ENCODE measurements at places on chromosomes 2 and 18.

- DNase-seq, result no peak
These were observed 558.4 kb downstream of the SLC4A3 start for GRCh38 chr2:220185766-220186305.

DNA sequence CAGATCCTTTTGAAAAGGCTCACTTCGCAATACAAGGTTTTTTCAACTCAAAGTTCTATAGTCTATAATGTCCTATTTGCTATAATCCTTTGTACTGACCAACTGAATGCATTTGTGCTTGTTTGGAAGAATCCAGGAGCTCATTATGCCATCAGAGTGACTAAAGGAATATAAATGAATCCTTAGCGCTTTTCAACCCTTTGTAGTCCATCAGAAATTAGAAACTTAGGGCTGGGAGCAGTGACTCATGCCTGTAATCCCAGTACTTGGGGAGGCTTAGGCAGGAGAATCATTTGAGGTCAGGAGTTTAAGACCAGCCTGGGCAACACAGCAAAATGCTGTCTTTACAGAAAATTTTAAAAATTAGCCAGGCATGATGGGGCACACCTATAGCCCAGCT lies 330.2 kb upstream of the CHAC2 start:
- DNase-seq, result no peak

DNA sequence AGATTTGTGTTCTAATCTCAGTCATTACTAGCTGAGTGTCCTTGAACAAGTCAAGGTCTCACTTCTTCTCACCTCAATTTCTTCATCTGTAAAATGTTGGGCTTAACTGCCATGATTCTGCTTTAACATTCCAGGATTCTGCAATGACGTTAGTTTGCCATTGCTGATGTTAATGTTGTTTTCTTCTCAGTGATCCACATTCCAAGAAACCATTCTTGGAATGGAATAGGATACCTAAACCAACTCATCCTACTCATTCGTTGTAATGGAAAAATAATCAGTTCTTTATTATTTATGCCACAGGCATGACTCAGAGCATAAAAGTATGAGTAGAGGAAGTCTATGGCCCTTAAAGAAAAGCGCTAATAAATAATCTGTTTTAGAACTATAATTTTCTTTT lies 140.2 kb upstream of the ETAA1 start:
- DNase-seq, result no peak

DNA sequence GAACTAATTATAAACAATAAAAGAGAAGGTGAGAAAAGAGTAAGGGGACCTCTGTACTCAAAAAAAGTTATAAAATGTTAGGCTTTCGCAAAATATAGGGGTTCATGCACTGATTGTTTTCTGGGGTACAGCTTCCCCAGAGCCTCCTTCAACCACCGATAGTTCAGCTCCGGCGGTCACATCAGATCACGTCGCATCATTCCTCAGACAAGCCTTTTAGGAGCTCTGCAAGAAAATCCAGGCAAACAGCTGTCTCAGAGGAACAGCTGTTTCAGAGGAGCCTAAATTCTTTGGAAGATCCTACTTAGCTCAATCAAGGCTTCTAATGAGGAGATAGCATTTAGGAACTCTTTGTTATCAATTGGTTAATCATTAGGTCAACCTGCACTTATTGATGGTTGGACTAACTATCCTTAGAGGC lies 78.7 kb downstream of the MYCN start:
- no peak for DNase-seq

DNA sequence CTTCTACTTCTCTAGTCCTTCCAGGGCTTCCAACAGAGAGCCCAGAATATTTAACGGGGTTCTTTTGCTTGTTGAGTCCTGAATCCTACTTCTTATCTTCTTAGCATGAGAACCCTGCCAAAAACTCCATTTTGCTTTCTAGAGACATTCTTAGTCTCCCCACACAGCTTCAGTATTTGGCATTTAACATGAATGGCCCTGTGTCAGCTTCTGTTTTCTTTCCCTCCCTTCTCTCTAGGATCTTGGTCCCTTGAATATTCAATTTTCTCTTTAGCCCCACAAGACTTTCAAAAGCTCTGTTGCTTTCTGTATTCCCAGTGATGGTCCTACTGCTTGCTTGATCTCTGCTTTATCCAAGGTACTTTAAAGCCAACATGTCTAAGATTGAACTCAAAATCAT lies 89.5 kb downstream of the WDR7 start:
- DNase-seq, result no peak

DNA sequence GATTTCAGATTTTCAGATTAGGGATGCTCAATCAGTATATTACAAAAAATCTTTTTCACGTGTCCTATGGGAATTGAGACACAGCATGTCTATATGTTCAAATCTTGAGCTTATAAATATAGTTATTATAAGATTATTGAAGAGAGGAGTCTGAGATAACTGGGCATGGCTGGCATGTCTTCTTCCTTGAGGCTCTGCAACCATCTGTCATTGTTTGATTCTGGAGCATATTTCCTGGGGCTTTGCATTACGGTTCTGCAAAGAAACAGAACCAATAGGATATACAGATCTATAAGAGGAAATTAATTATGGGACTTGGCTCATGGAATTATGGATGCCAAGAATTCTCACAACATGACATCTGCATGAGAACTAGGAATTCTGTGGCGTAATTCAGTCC lies 386.1 kb downstream of the SOCS6 start:
- DNase-seq, result no peak

DNA sequence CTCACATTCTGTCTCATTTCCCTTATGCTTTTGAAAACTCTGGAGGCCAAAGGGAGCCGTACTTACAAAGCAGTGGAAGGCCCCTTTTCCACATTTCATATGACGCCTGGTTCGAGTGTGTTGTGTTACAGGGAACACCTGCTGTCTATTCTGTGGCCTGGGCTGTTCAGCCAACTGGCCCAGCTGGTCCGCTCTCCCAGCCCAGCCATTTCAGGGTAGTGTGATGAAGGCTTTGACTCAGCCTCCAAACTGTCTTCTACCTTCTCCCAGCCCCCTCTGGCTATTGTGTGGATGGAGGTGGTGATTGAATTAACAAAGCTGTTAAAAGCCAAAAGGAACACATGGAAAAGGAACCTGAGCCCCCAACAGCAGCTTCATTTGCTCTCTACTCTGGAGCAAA lies 233.8 kb downstream of the ICOS start:
- DNase-seq, result no peak

DNA sequence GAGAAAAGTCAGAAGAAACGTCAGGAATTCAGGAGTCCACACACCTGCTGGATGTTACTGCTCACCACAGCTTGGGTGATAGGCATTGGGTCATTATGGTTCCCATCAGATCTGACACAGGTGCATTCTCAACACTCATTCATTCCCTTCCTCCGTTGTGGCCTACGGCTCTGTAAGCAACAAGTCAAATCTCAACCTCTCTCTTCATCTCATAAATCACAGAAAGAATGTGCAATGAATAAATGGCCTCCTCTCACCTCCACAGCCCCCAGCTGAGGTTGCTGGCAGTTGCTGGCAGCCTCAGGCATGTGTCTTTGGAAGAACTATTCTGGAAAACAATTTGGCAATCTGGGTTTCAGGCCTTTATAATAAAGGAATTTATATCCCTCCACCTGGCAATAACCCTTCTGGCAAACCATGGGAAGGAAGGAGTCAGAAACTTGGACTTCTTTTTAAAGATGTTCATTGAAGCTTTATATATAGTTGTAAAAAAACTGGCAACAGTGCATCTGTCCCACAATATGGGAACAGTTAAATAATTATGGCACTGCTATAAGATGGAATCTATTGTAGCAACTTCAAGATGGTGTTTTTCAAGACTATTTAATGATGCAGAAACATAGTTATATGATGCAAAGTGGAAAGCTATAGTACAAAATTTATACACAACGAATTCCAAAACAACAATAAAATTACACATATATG lies 175.4 kb downstream of the ANAPC1 start:
- no peak for DNase-seq

- DNase-seq, result no peak
These were observed 1.4 kb downstream of the GKN1 start for GRCh38 chr2:68975844-68976243.

DNA sequence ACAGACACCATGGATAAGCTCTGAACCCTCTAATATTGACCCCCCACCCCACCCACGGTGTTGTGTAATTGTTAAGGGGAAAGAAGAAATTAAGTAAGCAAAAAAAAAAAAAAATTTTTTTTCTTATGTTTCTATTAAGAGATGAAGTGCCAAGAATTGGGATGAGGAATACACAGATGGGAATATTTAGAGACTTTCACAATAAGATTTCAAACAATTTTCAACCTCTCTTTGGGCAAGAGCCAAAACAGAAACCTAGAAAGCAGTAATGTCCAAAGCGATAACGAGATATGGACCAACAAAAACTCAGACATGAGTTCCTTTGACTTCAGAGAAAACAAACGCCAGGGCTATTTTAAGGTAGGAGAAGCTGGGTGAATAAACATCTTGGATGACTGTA lies 14.4 kb downstream of the PIEZO2 start:
- DNase-seq, result no peak

- no peak for DNase-seq
These were observed 11.9 kb upstream of the AGFG1 start for GRCh38 chr2:227460070-227460485.

DNA sequence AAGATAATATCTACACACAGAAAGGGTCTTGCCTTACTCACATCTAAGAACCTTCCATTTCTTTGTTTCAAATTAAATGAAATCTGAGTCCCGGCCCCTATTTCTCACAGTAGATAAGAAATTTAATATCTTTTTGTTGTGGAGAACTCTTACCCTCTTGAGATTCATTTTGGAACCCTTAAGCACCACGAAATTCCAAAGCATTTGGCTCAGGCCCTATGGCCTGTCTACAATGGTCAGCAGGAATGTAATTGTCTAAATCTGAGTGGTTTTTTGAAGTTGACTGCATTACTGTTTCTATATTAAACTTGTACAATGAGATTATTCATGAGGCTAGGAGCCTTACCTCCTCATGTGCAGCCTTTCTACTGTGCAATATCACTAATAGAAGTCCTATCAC lies 723.3 kb downstream of the TSN start:
- no peak for DNase-seq

- no peak for DNase-seq
These were observed 42.3 kb upstream of the PTPRM start for GRCh38 chr18:7524786-7525185.

- DNase-seq, result no peak
These were observed 48.9 kb upstream of the ALPP start for GRCh38 chr2:232329716-232330067.

GRCh38 chr2:240426845-240427721 lies 8.4 kb upstream of the GPC1 start:
- DNase-seq, result no peak

DNA sequence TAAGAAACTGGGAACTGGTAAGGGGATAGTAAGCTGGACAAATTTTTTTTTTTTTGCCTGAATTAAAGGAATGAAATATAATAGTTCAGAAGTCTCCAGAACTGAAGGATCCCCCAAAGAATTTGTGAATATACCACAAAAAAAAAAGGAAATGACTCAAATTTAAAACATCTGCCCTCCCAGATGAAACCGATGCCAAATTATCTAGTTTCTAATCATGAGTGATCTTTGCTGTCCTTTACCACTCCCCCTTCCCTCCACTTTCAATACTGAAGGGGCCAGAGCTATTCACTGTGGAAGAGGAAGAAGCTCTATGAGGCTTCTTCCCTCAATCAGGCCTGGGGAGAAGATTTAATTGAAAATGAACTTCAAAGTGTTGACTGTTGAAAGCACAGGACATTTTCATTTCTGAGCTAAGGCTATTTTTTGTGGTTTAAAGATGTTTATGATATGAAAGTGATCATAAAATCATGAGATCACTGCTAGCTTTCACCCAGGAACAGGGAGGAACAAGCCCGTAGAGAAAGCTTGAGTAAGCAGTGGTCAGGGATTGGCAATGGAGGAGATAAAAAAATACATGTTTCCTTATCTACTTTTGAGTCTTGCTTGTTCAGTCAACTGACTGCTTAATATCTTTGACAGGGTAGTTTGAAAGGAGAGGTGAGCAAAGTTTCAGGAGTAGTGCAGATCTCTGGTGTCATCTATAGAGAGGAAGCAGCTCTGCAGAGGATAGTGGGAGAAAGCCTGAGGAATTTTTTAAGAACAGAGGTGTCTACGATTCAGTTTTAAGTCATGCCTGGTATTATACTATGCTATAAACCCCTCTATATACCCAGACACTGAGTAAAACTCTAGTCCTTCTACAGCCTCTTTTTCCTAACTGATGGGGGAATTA lies 409.5 kb upstream of the FIGN start:
- no peak for DNase-seq

DNA sequence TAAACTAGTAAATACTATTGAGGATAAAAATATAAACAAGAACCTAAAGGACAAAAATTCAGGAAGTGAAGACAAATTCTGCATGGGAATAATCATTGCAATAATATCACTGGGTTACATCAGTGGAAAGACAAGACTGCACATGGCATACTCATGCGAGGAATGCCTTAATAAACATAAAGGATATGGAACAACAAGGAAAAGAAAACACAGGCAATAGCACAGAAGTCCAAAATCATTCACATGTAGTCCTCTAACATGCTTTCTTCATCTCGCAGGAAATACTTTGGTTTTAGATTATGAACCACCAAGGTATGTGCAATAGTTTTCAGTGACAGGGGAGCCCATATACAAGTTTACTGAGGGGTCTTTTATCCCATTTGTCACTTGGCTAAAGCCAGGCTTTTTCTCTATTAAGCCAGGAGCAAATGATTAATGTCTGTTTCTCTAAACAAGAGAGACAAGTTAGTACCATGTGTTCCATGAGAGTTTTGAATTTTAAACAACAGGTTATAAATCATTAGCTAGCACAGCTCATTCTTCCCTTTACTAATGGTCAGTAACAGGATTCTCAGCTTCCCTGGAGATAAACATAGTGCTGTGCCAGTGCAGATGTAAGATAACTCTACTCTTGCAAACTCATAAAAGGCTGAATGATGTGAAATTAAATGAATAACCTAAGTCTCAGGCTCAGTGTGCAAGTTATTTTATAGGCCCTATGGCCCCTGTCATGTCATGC lies 353.6 kb upstream of the FSIP2 start:
- DNase-seq, result peak; percentile 63

DNA sequence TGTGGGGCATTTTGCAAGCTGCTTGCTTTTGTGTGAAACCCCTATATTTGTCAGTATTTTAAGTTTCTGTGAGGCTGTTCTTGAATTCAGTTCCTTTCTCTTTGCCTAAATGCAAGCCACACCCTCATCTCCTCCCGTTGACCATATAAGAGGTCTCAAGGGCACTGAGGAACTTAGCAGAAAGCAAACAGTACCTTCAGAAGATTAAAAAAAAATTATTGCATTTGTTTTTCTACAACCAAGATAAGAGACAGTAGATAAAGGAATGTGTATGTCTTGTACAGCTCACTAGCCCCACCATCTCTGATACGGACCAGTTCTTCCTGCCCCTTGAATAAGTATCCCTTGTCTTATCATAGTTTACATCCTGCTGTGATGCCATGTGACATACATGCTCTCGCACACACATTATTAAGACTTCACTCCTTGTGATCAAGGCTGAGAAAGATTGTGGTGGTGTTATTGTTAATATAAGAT lies 64.2 kb downstream of the NPAS2 start:
- no peak for DNase-seq

GRCh38 chr2:207970147-207970825 lies 55.0 kb downstream of the PLEKHM3 start:
- no peak for DNase-seq

GRCh38 chr2:126935774-126936173 lies 37.1 kb downstream of the TEX51 start:
- DNase-seq, result no peak

GRCh38 chr2:136505462-136505861 lies 259.9 kb upstream of the THSD7B start:
- DNase-seq, result no peak

Data from epithelial cell of proximal tubule (primary cell).